ENCODE measurements at places on chromosomes 3 and 15. TPM values are rescaled to one million over a fixed set of nuclear protein-coding genes. Genes with fewer than 3 reads are reported as not detected.

DNA sequence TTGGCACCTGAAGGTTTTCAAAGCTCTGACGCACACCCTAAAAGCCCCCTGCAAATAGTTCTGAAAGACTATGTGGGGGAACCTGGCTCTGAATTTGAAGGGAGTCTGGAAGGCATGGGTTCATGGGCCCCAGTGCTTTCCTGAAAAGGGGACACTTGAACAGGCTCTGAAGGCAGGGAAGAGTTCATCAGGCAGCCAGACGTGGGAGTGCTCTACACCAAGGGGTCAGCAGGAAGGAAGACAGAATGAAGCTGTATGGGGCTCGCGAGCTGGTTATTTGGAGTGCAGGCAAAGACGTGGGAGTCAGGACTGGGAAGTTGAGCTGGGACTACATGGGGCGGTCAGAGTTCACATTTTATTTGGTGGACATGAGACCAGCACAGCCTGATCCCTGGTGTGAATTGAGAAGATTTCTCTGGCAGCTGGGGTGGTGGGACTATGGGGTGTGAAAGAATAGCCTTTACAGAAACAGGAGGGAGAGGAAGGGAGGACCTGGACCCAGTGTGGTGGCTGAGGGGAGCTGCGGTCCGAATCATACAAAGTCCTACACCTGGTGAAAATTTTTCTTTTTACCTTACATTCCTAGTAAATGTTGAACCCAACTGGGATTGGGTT is 12.6 kb downstream of the ABHD6 start:
- DNase-seq, result no peak

DNA sequence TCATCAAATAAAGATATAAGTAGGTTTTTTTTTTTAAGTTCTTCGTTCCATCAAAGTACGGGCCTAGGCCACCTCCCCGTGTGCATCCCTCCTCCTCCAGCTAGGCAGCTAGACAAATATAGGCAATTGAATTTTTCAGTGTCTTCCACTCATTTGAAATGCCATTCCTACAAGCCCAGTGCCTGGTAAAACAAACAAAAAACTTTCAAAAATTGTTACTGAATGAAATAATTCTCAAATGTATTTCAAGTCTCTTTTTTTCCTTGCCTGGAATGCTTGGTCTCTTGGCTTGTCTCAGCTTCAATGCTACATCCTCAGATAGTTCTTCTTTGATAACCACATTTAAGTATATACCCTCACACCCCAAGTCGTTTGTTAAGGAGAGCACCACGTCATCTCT is 3.8 kb downstream of the EIF2AK4 start:
- DNase-seq, result no peak

GRK7 gene
- not detected for total RNA-seq

CMTM8 gene
- total RNA-seq, result 4.8 TPM
